ENCODE measurements at places on chromosomes 2 and 18.

GRCh38 chr2:234309431-234309830 lies 187.4 kb downstream of the ARL4C start:
- H3K4me1 ChIP-seq, result no peaks in the 10 kb centered on the region
- no peak for DNase-seq
- no peaks in the 10 kb centered on the region for H3K36me3 ChIP-seq
- no peaks in the 10 kb centered on the region for H3K27me3 ChIP-seq
- H3K27ac ChIP-seq, result no peak overlapping the region
- H3K4me3 ChIP-seq, result no peak overlapping the region

- no peak overlapping the region for H3K27ac ChIP-seq
- no peaks in the 10 kb centered on the region for H3K36me3 ChIP-seq
- DNase-seq, result no peak
- H3K4me1 ChIP-seq, result no peaks in the 10 kb centered on the region
- no peak overlapping the region for H3K4me3 ChIP-seq
Measured at GRCh38 chr2:181241797-181242196, 215.4 kb upstream of the ITGA4 start.

GRCh38 chr2:37110306-37111212 lies 26.2 kb downstream of the GPATCH11 start:
- H3K4me1 ChIP-seq, result no peaks in the 10 kb centered on the region
- no peak overlapping the region for H3K4me3 ChIP-seq
- no peaks in the 10 kb centered on the region for H3K27me3 ChIP-seq
- DNase-seq, result no peak
- peaks cover 35% of the 10 kb centered on the region for H3K36me3 ChIP-seq

DNA sequence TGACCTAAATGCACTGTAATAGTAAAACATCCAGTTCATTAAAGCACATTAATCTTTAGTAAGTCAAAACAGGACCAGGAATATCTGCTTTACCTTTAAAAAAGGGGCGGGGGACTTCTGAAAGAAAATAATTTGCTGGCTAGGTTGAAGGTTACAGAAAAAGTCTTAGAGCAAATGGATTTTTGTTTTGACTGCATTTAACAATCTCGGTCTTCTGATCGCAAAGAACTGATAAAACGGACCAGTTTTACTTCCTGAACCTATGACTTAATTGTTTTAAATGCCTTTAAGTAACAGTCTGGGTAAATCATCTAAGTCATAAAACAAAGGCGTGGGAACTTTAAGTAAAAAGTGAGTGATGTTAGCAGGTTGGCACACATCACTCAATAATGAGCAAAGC lies 783 bp downstream of the BUB1 start:
- no peak overlapping the region for H3K27ac ChIP-seq
- no peaks in the 10 kb centered on the region for H3K36me3 ChIP-seq
- peak overlapping the region; percentile 88 for H3K4me3 ChIP-seq
- peaks cover 12% of the 10 kb centered on the region for H3K4me1 ChIP-seq
- no peaks in the 10 kb centered on the region for H3K27me3 ChIP-seq

DNA sequence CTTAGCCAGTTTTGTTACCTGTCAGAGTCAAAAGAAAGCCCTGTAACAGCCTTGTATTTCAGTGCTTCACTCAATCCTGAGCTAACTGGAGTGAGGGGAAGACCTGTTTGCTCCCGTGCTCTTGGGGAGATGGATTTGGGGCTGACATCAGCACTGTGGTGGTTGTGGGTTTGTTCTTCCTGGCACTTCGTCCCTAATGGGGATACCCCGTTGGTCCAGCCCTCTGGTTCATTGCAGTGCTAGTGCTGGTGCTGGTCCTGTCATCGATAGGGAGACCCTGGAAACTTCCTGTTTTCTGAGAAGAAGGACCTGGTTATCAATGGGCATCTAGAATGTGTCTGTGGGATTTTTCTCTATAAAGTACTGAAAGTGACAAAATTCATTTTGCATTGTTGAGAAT lies 205.4 kb downstream of the ZNF407 start:
- no peak overlapping the region for H3K4me3 ChIP-seq
- H3K36me3 ChIP-seq, result no peaks in the 10 kb centered on the region
- H3K27ac ChIP-seq, result no peak overlapping the region
- no peaks in the 10 kb centered on the region for H3K4me1 ChIP-seq

GRCh38 chr2:19292007-19292406 lies 66.4 kb downstream of the OSR1 start:
- H3K27ac ChIP-seq, result no peak overlapping the region
- no peaks in the 10 kb centered on the region for H3K4me1 ChIP-seq
- DNase-seq, result no peak
- H3K36me3 ChIP-seq, result no peaks in the 10 kb centered on the region
- no peaks in the 10 kb centered on the region for H3K27me3 ChIP-seq

DNA sequence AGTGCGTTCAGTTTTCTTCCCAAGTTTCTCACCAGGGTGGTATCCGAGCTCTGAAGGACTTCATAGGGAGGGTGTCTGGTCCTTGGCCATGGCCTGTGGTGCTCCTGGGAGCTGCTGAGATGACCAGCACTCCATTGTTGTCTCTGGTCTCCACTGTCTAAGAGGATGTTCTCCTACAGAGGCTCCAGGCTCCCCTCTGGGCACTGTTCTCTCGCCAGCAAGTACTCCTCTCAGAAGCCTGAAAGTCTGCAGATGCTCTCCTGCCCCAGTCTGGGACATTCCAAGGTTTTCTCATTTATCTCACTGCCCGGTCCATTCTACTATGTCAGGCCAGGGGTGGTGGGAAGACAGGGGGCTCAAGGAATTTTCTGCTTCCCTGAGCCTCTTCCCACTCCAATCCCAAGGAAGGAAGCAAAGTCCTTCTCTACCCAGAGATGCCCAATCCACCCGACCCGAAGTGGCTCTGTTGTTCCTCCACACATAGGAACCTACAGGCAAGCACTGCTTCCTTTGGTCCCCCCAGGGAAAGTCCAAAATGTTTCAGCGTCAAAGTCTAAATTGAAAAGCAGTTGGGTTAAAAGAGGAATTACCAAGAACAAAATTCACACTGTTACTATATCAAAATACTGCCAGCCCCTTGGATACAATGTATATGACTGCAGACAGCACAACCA lies 110.5 kb downstream of the GYPC start:
- H3K4me3 ChIP-seq, result no peak overlapping the region
- H3K36me3 ChIP-seq, result no peaks in the 10 kb centered on the region
- no peaks in the 10 kb centered on the region for H3K27me3 ChIP-seq
- no peak for DNase-seq
- no peaks in the 10 kb centered on the region for H3K4me1 ChIP-seq

DNA sequence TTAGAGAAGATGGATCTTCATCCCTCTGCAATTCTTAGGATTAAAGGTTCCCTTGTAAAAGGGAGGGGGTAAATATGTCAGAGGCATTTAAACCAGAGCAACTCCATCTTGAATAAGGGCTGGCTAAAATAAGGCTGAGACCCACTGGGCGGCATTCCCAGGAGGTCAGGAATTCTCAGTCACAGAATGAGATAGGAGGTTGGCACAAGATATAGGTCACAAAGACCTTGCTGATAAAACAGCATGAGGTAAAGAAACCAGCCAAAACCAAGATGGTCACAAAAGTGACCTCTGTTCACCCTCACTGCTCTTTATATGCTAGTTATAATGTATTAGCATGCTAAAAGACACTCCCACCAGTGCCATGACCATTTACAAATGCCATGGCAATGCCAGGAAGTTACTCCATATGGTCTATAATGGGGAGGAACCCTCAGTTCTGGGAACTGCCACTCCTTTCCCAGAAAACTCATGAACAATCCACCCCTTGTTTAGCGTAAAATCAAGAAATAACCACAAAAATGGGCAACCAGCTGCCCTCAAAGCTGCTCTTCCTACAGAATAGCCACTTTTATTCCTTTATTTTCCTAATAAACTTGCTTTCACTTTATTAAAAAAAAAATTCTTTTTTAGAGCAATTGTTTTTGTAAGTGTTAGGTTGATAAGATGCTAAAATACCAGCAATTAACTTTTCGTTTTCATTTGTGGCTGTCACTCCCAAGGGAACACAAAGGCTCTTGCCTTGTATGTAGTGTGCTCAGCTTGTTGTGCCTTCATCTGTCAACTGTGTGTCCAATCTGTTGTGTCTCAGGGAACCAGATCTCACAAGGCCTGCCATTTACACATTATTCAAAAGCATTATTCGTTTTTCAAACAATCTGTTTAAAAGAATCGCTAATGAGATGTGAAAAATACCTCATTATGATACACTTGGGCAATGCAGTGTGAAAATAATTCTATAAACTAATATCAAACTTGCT lies 205.2 kb upstream of the RGPD4 start:
- peak; percentile 65 for DNase-seq
- no peaks in the 10 kb centered on the region for H3K27me3 ChIP-seq
- H3K36me3 ChIP-seq, result no peaks in the 10 kb centered on the region
- no peaks in the 10 kb centered on the region for H3K4me1 ChIP-seq

DNA sequence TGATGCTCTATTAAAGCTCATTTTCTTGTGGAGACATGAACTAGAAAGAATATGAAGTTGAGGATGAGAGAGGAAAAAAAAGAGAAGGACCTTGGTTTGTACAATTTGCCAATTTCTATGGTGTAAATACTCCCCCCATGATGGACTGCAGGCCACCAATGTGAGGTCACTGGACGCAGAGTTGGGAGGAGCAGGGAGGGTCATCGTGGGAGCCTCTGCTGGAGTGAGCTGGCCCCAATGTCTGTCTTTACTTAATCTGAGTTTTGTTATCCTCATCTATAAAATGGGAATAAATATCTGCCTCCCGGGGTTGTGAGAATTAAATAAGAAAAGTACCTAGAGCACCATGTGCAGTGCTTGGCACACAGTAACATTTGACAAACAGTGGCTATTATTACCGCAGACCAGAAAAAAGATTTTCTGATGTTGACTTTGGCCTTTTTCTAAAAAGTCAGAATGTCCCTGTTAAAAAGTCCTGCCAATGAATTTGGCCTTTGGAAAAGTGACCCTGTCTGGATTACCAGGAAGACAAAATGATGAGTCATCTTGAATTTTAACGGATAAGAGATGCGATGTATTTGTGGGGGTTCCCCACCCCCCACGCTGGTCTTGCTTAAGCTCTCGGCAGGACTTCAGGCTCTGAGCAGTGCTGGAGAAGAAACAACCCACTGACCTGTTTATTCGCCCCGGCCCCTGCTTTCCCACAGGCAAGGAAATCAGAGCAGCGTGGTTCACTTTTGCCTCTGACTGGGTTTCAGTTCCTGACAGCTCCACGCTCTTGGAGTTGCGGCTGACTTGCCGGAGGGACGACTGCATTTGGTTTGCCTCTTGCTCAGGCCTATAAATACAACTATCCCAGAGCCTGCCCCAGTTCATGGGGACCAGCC lies 50.3 kb upstream of the FOSL2 start:
- no peaks in the 10 kb centered on the region for H3K27me3 ChIP-seq
- H3K4me3 ChIP-seq, result no peak overlapping the region
- H3K36me3 ChIP-seq, result no peaks in the 10 kb centered on the region
- no peak for DNase-seq

- no peaks in the 10 kb centered on the region for H3K27me3 ChIP-seq
- no peaks in the 10 kb centered on the region for H3K4me1 ChIP-seq
- DNase-seq, result no peak
- H3K4me3 ChIP-seq, result no peak overlapping the region
- H3K36me3 ChIP-seq, result no peaks in the 10 kb centered on the region
Measured at GRCh38 chr18:44098551-44099098, 582.1 kb upstream of the SETBP1 start.

DNA sequence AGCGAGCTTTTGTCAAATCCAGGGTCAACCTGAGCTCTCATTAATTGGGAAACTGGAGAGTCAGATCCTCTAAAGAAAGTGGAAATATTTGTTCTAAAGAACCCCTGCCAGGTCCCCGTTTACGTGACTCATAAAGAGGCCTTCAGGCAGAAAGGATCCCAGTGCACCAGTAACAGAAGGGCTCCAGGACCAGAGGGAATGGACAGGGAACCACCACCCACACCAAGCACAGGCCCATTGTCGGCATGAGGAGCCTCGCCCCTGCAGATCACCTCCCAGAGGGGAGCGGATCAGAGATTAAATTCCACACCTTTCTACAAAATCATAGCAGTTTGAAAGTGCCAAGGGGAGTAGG lies 16.4 kb upstream of the C1QL2 start:
- no peak for DNase-seq
- H3K27ac ChIP-seq, result no peak overlapping the region
- H3K4me1 ChIP-seq, result no peaks in the 10 kb centered on the region

DNA sequence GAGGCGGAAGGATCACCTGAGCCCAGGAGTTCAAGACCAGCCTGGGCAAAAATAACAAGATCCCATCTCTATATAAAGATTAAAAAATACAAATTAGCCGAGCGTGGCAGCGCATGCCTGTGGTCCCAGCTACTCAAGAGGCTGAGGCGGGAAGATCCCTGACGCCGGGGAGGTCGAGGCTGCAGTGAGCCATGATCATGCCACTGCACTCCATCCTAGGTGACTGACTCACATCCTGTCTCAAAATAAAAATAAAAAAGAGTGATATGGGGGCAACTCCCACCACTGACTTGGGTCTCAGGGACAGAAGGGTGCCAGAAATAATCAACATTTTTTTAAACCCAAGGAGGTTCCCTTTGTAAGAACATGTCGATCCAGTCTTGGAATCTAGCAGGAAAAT lies 37.6 kb downstream of the ZNF516 start:
- H3K27me3 ChIP-seq, result no peaks in the 10 kb centered on the region
- no peak overlapping the region for H3K27ac ChIP-seq
- H3K4me1 ChIP-seq, result peaks cover 41% of the 10 kb centered on the region
- H3K4me3 ChIP-seq, result no peak overlapping the region
- peaks cover 24% of the 10 kb centered on the region for H3K36me3 ChIP-seq
- DNase-seq, result no peak

- DNase-seq, result no peak
- no peak overlapping the region for H3K4me3 ChIP-seq
- H3K4me1 ChIP-seq, result no peaks in the 10 kb centered on the region
- no peaks in the 10 kb centered on the region for H3K36me3 ChIP-seq
- no peak overlapping the region for H3K27ac ChIP-seq
Measured at GRCh38 chr18:23810396-23810795, 121.1 kb downstream of the LAMA3 start.

DNA sequence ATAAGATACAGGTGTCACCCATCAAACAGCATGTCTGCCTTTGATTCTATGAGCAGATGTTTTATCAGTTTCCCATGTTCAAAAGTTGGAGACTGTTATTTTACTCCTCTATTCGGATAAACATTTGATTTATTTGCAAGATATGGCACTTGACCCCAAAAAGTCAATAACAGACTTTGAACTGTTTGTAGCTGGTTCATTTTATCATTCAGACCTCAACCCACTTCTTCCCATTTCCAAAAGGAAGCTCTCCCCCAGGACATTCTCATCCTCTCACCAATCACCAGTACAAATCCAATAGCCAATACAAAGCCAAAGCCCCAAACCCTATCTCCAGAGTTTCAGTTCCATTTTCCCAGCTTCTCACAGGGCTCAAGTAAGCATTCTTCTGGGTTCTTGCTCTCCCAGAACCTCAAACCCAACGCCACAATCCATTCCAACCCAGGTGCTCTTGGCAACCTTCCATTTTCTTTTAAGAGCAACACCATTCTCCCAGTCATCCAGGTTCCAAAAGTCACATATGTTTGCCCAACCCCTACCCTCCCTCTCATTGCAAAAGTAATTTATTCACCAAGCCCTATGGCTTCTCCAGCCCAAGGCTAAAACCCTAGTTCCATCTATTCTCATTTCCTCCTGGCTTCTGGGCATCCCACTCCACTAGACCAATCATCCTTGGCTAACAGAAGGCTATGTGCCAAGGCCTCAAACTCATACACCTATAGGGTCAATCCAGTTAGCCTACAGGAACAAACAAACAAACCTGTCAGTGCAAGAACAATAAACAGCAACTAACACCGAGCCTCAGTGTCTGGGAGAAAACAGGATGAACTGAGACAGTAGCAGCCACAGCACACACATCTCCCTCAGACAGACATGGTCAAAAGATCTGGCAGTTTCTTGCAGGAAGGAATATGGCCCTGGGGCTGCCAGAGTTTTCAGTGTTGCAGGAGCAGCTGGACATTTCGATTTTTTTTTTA lies 9.2 kb downstream of the ACVR1 start:
- no peak overlapping the region for H3K27ac ChIP-seq
- no peak overlapping the region for H3K4me3 ChIP-seq
- DNase-seq, result no peak

Measured in spinal cord (tissue), 10 donors.